ENCODE measurements at places on chromosomes 11 and 22. TPM values are rescaled to one million over a fixed set of nuclear protein-coding genes. Genes with fewer than 3 reads are reported as not detected.

Gene SAA1
- 64.1 TPM for total RNA-seq

Gene CRYBB3
- not detected for total RNA-seq

Gene LMO2
- total RNA-seq, result 25.0 TPM

Gene PRODH
- total RNA-seq, result 11.5 TPM

Gene OR52H1
- total RNA-seq, result not detected

Gene CCDC89
- total RNA-seq, result 1.4 TPM

Gene CARD18
- total RNA-seq, result not detected

Gene COMMD9
- total RNA-seq, result 34.3 TPM

Gene VPS51
- total RNA-seq, result 323 TPM

Gene PLAAT4
- total RNA-seq, result 50.8 TPM

Gene ART5
- total RNA-seq, result 3.1 TPM

Gene SLC43A3
- total RNA-seq, result 39.8 TPM

Gene KCNK7
- total RNA-seq, result 0.74 TPM

Gene HEPN1
- total RNA-seq, result not detected

DNA sequence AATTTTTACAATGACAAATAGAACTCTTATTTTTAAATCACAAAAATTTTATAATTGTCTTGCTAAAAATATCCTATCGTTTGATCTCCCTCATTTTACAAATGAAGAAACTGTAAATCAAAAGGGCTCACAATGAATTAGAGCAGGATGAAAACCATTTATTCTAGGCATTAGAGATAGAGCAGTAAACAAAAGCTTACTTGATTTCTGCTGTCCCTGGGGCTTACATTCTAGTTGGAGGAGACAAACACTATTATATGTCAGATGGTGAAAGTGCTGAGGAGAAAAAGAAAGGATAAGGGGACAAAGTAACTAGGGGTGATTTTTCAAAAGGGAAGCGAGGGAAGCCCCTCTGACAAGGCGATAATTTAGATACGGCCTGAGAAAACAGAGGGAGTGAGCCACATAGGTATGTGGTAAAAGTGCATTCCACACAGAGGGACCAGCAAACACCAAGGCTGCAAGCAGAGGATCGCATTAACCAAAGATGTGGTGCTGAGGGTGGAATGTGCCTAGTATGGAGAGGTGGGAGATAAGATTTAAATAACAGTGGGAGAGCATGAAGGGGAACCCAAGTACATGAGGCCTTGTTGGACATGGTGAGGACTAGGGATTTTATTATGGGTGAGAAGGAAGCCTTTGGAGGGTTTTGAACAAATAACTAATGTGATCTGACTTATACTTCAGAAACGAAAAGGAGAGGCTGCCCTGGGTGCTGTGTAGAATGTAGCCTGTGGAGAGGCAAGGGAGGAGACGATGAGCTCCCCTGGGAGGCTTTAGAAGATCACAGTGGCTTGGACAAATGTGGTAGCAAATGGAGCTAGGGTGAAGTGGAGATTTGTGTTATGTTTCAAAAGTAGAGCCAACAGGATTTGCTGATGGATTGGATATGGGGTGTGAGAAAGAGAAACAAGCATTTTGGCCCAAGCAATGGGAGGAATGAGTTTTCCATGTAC is 62.1 kb downstream of the PDHX start:
- no peak for DNase-seq

DNA sequence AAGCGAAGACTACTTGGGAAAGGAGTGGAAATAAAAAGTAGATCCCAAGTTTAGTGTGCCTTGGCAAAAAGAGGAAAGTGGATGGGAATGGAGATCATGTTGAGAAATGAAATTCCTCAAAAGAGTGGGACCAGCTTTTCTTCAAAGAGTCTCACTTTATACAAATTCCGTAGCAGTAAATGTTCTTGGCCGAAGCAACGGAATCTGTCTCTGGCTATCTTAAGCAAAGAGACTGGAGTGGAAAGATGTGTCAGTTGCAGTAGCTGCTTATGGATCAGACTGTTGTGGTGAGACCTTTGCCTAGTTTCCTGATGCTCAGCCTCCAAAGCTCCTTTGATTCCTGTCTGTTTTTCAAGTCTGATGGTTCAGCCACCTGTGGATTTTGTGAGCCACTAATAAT is 73.6 kb downstream of the CSTPP1 start:
- no peak for DNase-seq

- no peak for DNase-seq
Measured at GRCh38 chr11:69661413-69661715, 13.8 kb downstream of the LTO1 start.

DNA sequence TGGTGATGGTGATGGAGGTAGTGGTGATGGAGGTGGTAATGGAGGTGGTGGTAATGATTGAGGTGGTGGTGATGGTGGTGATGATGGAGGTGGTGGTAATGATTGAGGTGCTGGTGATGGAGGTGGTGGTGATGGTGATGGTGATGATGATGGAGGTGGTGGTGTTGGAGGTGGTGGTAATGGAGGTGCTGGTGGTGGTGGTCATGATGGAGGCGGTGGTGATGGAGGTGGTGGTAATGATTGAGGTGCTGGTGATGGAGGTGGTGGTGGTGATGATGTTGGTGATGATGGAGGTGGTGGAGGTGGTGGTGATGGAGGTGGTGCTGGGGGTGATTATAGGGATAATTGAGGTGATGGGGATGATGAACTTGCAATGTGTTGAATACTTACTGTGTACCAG is 79.9 kb downstream of the MPPED1 start:
- no peak for DNase-seq

GRCh38 chr22:44401783-44402110 is 89.0 kb upstream of the SHISAL1 start:
- no peak for DNase-seq

GRCh38 chr22:25712661-25713400 is 29.2 kb upstream of the MYO18B start:
- DNase-seq, result no peak

DNA sequence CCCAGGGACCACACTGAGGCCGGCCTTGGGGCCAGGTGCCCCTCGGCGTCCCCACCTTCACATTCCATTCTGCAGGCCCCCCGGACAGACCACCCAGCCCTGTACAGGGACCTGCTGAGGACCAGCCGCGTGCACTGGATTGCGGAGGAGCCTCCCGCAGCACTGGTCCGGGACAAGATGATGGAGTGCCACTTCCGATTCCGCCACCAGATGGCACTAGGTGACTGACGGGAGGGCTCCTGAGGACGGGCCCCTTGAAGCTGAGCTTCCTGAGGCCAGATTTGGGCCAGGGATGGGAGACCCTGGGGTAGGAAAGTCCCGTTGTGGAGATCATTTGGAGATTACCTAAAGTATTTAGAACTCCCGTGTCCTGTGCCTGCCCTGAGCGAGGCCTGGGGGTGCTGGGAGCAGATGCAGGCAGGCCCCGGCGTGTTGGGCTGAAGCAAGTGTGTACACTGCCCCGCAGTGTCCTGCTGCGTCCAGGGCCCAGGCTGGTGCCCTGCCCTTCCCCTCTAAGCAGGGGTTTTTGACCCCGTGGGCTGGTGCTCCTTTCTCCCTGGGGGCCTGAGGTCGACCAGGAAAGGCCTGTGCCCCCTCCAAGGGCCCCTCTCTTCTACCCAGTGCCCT is 20.0 kb downstream of the TRMU start:
- DNase-seq, result peak; percentile 68

DNA sequence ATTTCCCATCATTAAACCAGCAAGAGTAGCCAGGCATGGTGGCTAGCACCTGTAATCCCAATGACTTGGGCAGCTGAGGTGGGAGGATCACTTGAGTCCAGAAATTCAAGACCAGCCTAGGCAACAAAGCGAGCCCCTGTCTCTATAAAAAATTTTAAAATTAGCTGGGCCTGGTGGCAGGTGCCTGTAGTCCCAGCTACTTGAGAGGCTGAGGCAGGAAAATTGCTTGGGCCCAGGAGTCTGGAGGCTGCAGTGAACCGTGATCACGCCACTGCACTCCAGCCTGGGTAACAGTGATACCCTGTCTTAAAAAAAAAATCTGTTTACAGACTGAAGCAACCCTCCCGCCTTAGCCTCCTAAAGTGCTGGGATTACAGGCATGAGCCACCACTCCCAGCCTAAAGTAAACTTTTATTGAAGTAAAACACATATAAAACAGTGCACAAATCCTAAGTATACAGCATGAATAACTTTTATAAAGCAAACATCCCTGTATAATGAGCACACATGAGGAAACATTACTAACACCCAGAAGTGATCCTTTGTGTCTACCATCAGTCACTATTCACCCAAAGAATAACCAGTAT is 12.6 kb downstream of the UCP3 start:
- peak; percentile 50 for DNase-seq

GRCh38 chr11:5293028-5293427 is 8.7 kb downstream of the OR51B4 start:
- DNase-seq, result no peak

DNA sequence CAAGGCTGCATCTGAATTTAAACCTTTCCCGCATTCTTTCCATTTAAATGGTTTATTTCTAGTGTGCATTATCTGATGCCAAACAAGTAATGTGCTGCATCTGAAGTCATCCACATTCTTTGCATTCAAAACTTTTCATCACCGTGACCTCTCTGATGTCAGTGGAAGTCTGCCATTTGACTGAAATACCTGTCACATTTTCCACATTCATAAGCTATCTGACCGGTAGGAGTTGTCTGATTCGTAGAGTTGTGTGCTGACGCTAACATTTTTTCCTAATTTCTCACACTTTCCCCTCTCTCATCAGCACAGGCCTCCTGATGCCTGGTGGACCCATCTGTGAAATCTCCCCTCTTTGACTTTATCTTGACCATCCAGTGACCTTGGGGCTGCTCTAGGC is 79.9 kb upstream of the BARX2 start:
- DNase-seq, result no peak

GRCh38 chr11:71223671-71224660 is 28.4 kb downstream of the SHANK2 start:
- no peak for DNase-seq

- no peak for DNase-seq
Measured at GRCh38 chr22:18996376-18996900, 60.3 kb upstream of the PRODH start.

DNA sequence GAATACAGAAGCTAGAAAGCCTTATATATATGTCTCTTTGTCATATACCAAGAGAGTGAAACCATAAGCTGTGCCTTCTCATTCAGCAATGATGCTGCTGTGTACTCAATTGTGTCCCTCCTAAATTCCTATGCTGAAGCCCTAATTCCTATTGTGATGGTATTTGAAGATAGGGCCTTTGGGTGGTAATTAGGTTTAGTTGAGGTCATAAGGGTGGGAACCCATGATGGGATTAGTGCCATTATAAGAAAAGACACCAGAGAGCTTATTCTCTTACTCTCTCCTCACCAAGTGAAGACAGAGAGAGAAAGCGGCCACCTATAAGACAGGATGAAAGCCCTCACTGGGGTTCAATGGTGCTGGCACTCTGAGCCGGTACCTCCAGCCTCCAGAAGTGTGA is 1191.3 kb upstream of the TENM4 start:
- no peak for DNase-seq

DNA sequence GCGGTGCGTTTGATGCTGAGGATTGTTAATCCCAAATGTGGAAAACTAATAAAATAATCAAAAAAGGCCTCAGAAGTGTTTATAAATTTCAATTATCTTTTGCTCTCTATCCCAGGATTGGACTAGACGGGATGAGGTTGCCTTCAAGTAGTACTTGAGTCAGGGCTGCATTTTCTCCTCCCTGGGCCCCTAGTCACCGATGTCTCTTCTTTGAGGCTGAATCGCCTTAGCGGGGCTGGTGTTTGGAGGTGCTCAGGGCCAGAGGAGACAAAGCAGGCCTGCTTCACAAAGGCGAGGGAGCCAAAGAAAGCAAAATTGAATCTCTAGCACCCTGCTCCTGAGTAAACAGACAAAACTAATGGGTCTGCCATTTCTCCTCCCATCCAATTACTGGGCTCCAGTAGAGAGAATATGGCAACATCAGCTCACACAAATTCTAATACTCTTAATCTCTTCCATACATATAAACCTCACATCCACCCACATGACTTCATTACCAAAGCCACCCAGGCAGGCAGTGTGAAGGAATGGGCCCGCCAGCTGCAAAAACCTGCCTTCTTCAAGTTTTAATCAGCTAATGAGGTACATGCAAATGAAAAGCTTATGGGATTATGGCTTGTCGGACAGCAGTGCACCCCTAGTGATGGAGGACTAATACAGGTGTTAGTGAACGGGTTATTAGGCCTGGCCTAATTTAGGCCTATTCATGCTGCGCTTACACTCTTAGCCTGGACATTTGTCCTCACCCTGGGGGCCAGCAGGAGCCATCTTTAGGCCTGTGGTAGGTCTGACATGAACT is 52.7 kb upstream of the HTATIP2 start:
- no peak for DNase-seq

DNA sequence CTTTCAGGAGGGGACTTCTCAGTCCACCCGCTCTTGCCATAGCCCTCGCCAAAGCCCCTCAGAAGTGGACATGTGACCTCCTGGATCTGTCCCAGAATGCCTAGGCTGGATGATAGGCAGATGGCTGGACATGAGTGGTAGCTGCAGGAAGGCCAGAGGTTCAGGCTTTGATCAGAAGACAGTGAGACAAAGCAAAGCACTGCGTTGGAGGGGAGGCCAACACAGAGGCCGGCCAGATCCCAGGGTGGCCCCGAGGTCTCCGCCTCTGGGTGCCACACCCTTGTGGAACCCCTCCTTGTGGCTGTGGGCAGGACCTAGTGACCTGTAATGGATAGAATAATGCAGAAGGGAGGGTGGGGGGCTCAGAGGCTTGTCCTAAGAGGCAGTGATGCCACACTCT is 147.6 kb downstream of the OPCML start:
- no peak for DNase-seq

- DNase-seq, result no peak
Measured at GRCh38 chr22:49063545-49063890, 764.2 kb downstream of the BRD1 start.

GRCh38 chr11:105870516-105871113 is 151.4 kb downstream of the MSANTD4 start:
- DNase-seq, result no peak

GRCh38 chr11:60396799-60397198 is 540 bp downstream of the MS4A14 start:
- DNase-seq, result no peak
